Stimulated activated CD4-positive, alpha-beta T cell treated with anti-CD3 and anti-CD28 coated beads, Interleukin-12 subunit alpha, Interleukin-12 subunit beta, amount 100 ng/mL, for 24 hours (primary cell): ENCODE measurements at places on chromosomes 3 and 15.

GRCh38 chr15:65038836-65039235 lies 6.4 kb upstream of the SLC51B start:
- no peak for DNase-seq

- no peak for DNase-seq
Measured at GRCh38 chr3:44983484-44983941, 7.5 kb downstream of the EXOSC7 start.

DNA sequence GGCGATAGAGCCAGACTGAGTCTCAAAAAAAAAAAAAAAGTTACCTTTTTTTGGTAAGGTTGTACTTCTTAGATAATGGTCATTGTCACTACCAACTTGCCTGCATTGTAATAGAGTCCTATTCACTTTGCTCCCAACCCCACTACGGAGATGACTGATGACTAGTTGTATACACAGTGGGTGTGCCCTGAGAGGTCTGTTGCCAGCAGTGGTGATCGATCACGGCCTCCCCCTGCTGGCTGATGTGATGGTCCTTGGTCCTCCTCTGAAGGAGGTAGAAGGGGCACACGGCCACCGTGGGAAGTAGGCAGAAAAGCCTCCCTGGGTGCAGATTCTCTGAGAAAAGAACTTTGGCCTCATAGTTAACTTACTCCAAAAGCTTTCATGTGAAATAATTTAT lies 10.7 kb downstream of the GCNT3 start:
- DNase-seq = peak; percentile 7

- DNase-seq = no peak
Measured at GRCh38 chr3:47705391-47705790, 76.3 kb downstream of the SMARCC1 start.

DNA sequence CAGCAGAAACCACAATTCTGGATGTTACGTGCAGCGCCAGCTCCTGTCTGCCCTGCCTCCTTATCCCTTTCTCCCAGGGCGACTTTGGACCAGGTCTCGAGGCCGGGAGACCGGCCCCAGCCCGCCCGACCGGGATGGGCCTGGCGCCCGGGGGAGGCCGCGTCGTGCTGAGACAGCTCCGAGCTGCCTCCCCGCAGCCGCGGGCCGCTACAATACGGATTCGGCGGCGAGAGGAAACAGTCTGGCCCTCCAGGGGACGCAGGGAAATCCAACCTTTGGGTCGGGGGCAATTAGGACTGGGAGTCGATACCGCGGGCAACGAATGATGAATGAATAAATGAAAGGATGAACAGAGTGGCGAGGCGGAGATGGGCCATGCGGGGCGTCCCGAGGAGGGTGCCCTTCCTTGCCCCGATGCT lies 537 bp downstream of the GRAMD2A start:
- DNase-seq = no peak

- DNase-seq = no peak
Measured at GRCh38 chr3:141323936-141324704, 44.2 kb upstream of the ZBTB38 start.

GRCh38 chr3:36164400-36164799 lies 215.9 kb upstream of the STAC start:
- DNase-seq = no peak

GRCh38 chr3:49415931-49416601 lies 3.8 kb downstream of the TCTA start:
- peak; percentile 28 for DNase-seq

DNA sequence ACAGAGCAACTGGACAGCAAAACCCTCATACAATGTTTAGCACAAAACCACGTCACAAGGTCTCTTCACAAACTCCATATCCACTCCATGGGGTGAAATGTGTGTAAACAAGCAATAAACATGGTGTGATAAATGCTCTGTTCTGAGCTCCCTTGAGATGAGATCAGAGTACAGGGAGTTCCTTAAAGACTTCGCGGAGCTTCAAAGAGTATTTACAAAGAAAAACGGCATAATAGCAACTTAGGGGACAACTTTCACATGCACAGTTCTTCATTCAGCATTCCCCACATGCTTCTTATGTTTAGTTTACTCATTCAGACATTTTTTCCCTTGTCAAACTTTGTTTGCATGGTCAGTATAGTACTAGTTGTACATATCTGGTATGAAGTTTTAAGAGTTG lies 52.5 kb upstream of the SUCLG2 start:
- no peak for DNase-seq

DNA sequence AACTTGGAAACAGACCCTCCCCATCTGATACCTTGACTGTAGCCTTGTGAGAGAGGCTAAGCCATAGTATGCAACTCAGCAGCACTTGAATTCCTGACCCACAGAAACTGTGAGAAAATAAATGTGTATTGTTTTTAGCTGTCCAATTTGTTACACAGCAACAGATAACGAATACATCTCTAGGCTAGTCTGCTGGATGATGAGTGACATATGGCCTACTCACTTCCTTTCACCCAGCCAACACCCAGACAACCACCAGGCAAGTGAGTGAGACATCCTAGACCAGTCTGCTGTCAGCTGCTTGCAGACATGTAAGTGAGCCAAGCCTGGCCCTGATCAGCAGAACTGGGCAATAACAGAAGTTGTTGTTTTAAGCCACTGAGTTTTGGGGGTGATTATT lies 19.2 kb upstream of the SMAD6 start:
- DNase-seq = no peak

GRCh38 chr3:113186566-113186965 lies 24.8 kb upstream of the BOC start:
- DNase-seq = no peak

DNA sequence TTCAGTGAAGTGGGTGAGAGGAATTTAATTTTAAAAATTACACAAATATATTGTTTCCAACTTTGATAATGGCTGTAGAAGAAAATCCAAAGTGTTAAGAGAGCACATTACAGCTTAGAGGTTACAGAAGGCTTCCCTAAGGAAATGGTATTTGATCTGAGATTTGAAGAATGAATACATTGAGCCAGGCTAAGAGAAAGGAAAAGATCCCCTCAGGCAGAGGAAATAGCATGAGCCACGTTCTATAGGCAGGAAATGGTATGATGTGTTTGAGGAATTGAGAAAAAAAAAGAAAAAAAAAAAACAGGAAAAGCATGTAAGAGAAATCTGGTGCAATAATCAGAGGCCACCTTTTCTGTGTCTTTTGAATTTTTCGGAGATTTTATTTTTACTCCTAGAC lies 48.6 kb downstream of the UNC13C start:
- no peak for DNase-seq

DNA sequence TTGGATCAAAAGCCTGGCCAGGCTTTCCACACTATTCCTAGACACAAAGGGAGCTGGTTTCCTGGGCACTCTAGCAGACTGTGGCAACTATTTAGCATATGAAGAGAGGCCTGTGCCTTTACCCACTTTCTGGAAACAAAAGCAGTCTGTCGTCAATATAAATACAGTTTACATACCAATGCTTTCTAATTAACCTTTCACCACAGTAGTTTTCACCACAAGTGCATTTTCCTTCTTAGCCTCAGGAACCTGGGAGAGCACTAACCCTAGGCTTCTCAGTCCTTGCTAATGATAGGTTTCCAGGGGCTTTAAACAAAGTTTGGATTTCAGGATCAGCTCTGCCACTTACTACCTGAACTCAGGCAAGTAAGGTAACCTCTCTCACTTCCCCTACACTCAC lies 499.1 kb downstream of the MAGI1 start:
- no peak for DNase-seq

DNA sequence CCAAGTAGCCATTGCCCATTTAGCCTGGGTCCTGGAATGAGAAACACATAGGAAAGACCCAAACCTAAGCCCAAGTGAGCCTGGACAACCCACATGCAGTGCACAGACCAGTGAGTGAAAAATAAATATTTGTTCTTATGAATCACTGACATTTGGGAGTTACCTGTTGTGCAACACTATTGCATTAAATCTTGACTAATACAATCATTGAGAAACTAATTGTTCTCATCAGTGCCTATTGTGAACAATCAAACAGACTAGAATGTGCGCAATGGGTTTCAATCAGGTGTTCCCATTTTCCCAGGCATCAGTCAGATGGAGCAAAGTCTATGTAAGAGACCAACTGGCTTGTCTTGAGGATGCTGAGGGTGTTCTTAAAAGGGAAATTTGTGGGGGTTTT lies 54.7 kb upstream of the CNOT10 start:
- DNase-seq = no peak

DNA sequence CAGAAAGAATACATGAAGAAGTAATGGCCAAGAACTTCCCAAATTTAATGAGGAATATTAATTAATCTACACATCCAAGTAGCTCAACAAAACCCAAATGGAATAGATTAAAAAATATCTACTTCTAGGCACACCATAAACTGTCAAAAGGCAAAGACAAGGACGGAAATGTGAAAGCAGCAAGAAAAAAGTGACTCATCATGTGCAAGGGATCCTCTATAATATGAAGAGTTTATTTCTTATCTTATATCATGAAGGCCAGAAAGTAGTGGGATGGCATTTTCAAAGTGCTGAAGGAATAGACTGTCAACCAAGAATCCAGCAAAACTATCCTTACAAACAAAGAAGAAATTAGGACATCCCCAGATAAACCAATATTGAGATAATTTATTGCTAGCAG lies 73.9 kb upstream of the PRICKLE2 start:
- no peak for DNase-seq

DNA sequence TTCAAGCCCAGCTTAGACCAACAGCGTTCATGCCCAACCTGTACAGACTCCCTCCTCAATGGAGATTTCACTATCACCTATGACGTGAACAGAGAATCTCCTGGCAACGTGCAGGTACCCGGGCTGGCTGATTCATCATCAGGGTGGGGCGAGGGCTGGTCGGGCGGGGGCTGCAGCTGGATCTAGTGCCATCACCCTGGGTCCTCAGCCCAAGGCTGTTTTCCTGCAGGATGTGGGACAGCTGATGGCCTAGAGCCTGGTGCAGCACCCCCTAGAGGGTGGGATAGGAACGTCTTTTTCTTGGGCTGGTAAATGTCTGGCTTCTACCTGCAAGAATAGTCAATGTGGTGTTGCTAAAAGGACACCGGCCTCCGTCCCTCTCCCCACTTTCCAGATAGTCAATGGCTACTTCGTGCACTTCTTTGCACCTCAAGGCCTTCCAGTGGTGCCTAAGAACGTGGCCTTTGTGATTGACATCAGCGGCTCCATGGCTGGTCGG lies 4.4 kb downstream of the ITIH3 start:
- no peak for DNase-seq

- no peak for DNase-seq
Measured at GRCh38 chr15:95795386-95795785, 535.1 kb upstream of the NR2F2 start.

GRCh38 chr3:53147903-53148400 lies 13.1 kb upstream of the PRKCD start:
- DNase-seq = no peak

GRCh38 chr3:30890907-30891306 lies 3.6 kb downstream of the GADL1 start:
- DNase-seq = no peak

DNA sequence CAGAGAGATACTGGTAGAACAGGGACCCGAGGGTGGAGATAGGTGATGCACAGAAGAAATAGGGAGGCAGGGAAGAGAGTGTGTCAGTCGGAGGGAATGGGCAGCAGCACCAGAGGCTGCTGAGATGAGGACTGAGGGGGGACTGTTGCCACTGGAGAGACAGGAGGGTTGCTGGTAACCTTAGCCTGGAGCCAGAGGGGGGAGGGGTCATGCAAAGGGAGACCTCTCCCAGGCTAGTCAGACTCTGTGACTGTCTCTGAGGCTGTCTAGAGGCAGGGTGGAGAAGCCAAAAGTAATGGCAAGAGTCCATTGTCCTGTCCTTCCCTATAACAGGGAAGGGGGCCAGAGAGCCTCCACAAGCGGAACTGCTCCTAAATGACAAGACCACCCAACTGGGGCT lies 2.1 kb upstream of the DLEC1 start:
- DNase-seq = no peak

DNA sequence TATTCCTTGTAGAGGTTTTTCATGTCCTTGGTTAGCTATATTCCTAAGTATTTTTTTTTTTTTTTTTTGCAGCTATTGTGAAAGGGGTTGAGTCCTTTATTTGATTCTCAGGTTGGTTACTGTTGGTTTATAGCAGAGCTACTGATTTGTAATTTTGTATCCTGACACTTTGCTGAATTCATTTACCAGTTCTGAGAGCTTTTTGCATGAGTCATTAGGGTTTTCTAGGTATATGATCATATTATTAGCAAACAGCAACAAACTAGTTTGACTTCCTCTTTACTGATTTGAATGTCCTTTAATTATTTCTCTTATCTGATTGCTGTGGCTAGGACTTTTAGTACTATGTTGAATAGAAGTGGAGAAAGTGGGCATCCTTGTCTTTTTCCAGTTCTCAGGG lies 737.4 kb downstream of the ZNF385D start:
- DNase-seq = no peak

- DNase-seq = no peak
Measured at GRCh38 chr15:78564743-78565096, 600 bp upstream of the CHRNA5 start.

GRCh38 chr3:45191424-45191823 lies 34.7 kb downstream of the TMEM158 start:
- no peak for DNase-seq

DNA sequence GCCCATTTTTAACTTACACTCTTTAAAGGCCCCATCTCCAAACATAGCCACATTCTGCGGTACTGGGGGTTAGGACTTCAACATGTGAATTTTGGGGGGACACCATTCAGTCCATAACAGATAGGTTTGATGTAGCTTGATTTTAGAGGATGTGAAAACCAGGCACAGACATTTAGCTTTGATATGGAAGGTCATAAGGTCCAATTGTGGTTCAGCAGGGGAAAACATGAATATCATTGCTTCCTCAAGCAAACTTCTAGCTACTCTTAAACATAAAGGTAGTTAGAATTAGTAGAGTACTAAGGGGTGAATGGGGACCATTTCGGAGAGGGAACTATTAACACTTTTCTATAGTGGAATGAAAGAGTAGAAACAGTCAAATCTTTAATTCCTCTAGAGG lies 13.6 kb upstream of the NFKBIZ start:
- DNase-seq = no peak

- no peak for DNase-seq
Measured at GRCh38 chr3:181278468-181279238, 289.1 kb upstream of the DNAJC19 start.

GRCh38 chr3:5190147-5190791 lies 2.8 kb downstream of the EDEM1 start:
- no peak for DNase-seq

DNA sequence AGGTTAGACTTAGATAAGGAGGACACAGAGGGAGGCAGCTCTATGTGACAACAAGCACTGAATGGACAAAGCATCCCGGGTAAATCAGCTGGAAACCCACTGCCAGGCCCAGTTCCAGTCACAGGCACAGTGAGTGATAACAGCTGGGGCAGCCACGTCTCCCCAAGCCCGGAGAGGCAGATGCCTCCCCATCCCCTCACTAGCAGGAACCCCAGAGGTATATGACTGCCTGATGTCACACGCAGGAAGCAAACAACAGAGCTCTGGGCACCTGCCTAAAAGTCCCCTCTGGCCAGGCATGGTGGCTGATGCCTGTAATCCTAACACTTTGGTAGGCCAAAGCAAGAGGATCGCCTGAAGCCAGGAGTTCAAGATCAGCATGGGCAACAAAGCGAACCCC lies 18.2 kb downstream of the C15orf62 start:
- no peak for DNase-seq

GRCh38 chr3:17945799-17946399 lies 203.5 kb upstream of the TBC1D5 start:
- no peak for DNase-seq

GRCh38 chr3:192795021-192795420 lies 67.7 kb upstream of the FGF12 start:
- no peak for DNase-seq
